Sigmoid colon (tissue), 7 donors: ENCODE measurements at places on chromosomes 3 and 15. TPM values are rescaled to one million over a fixed set of nuclear protein-coding genes. Genes with fewer than 3 reads are reported as not detected.

DNA sequence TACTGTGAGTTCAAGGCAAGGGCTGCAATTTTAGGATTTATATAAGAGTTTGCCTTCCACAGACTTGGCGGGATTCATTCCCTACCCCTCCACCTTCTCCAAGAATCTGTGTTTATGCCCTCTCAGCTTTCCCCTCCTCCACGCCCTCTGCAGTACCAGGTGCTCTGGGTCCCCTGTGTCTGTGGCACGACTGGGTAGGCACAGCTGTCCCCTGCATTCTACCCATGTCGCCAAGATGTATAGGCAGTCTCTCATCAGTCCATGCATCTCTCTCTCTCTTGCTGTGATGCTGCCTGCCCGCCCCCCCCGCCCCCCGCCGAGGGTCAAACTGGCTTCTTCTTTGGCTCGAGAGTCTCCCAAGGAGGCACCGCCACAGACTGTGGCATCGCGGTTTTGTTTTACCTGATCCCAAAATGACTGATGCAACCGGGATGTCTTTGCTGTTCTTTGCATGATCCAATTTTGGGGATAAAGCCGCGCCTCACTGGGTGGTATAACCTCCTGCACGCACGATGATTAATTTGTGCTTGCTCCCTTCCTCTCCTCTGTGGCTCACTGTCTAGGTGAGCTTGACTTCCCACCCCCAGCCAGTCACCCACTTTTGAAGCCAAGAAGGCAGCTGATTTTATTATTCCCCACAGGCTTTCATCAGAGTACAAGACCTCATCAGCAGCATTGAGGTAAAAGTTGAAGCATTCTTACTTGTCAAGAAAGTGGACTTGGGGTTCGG, 43.7 kb downstream of the EFCAB12 start:
- H3K4me1 ChIP-seq = peaks cover 12% of the 10 kb centered on the region
- no peak for DNase-seq
- H3K27me3 ChIP-seq = no peaks in the 10 kb centered on the region
- no peak overlapping the region for H3K4me3 ChIP-seq
- H3K36me3 ChIP-seq = no peaks in the 10 kb centered on the region

- no peaks in the 10 kb centered on the region for H3K36me3 ChIP-seq
- H3K27me3 ChIP-seq = no peaks in the 10 kb centered on the region
- DNase-seq = no peak
- H3K4me1 ChIP-seq = peaks cover 18% of the 10 kb centered on the region
- no peak overlapping the region for H3K4me3 ChIP-seq
Measured at GRCh38 chr3:179666436-179667035, 13.7 kb downstream of the USP13 start.

GRCh38 chr3:11624161-11624560, 19.6 kb downstream of the VGLL4 start:
- H3K4me3 ChIP-seq = no peak overlapping the region
- DNase-seq = no peak
- peaks cover 64% of the 10 kb centered on the region for H3K4me1 ChIP-seq
- H3K27me3 ChIP-seq = no peaks in the 10 kb centered on the region

DNA sequence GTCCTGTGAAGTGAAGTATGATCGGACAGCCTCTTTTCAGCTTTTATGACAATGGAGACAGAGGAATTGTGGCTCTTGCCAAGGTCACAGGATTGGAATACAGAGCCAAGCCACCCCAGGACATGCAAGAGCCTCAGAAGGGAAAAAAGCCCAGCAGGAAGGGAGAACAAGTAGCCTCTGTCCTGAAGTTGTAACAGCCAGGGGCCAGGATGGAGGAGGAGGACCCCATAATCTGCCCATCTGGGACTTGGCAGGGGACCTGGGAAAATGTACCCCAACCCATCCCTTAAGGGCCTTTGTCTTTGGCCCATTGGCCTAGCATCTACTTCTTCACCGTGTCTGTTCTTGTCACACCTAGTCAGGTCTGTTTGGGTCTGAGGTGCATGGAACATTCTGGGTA, 60.4 kb upstream of the POLG start:
- peaks cover 82% of the 10 kb centered on the region for H3K27me3 ChIP-seq
- no peaks in the 10 kb centered on the region for H3K36me3 ChIP-seq
- H3K4me1 ChIP-seq = peaks cover 11% of the 10 kb centered on the region
- no peak overlapping the region for H3K27ac ChIP-seq

GRCh38 chr3:169218314-169218983, 445.1 kb downstream of the MECOM start:
- H3K36me3 ChIP-seq = no peaks in the 10 kb centered on the region
- H3K4me1 ChIP-seq = no peaks in the 10 kb centered on the region
- DNase-seq = no peak
- H3K4me3 ChIP-seq = no peak overlapping the region

DNA sequence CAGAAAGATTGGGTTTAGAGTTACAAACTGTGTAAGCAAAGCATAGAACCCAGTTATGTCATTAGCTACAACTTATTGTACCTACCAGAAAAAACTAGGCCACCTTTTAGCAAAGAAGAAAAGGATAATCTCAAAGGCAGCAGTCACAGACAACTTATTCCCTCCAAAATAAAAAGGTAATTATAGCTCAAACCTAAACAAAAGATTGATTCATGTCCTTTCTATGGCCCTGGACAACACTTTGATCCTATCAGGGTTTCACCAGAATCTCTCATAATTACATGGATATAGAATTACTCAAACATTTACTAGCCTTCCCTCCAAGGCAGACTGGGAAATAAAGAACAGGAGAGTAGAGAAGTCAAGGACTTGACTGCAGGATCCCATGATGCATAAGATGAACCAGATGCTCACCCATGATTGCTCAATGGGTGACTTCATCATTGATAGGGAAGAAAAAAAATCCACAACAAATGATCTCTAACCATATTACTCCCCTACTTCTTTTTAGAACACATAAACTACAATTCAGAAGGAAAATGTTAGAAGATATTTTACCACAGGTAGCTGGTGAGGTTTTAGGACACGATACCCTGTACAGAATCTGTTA, 17.4 kb downstream of the DET1 start:
- peaks cover 27% of the 10 kb centered on the region for H3K36me3 ChIP-seq
- H3K4me3 ChIP-seq = no peak overlapping the region
- no peak overlapping the region for H3K27ac ChIP-seq
- no peak for DNase-seq

- H3K27me3 ChIP-seq = no peaks in the 10 kb centered on the region
- DNase-seq = no peak
- no peaks in the 10 kb centered on the region for H3K36me3 ChIP-seq
- no peaks in the 10 kb centered on the region for H3K4me1 ChIP-seq
- H3K27ac ChIP-seq = no peak overlapping the region
Measured at GRCh38 chr15:58504674-58505234, 73.0 kb downstream of the LIPC start.

GRCh38 chr3:144229330-144229729, 257.7 kb downstream of the DIPK2A start:
- H3K27ac ChIP-seq = no peak overlapping the region
- H3K27me3 ChIP-seq = no peaks in the 10 kb centered on the region
- DNase-seq = no peak

DNA sequence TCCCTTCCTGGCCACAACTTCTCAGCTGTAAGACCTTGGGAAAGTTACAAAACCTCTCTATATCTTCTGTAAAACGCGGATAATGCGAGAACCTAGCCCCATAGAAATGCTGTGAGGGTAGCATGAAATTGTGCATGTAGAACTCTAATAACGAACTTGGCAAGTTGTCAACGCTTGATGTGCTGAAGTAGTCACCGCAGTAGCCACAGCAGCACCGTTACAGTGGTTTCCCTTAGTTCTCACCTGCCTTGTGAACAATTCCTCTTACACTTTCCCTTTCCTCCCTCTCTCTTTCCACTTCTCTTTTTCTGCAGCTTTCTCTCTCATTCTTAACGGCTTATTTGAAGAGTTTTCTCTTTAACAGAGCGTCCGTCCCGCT, 447 bp upstream of the SHQ1 start:
- no peaks in the 10 kb centered on the region for H3K36me3 ChIP-seq
- H3K27me3 ChIP-seq = no peaks in the 10 kb centered on the region
- peak overlapping the region; percentile 84 for H3K27ac ChIP-seq

DNA sequence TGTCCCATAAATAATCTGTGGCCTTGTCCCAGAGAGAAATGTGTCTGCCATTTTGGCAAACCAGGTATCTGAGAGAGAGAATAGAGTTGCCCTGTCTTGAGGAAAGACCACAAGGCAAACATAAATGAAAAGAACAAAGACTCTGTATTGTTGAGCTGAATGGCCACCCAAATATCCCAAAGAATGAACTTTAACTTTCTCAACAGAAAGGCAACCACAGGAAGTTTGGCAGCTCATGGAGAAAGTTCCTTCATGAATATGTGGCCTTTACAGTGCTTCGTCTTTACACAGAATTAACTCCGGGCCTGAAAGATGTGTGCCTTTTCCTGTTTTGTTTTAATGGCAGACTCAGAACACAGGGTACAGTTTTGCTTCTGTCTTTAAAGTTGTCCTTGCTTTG, 41.4 kb upstream of the THBS1 start:
- H3K27ac ChIP-seq = peak overlapping the region; percentile 63
- no peak overlapping the region for H3K4me3 ChIP-seq
- no peak for DNase-seq
- no peaks in the 10 kb centered on the region for H3K36me3 ChIP-seq
- no peaks in the 10 kb centered on the region for H3K27me3 ChIP-seq
- peaks cover 25% of the 10 kb centered on the region for H3K4me1 ChIP-seq

DNA sequence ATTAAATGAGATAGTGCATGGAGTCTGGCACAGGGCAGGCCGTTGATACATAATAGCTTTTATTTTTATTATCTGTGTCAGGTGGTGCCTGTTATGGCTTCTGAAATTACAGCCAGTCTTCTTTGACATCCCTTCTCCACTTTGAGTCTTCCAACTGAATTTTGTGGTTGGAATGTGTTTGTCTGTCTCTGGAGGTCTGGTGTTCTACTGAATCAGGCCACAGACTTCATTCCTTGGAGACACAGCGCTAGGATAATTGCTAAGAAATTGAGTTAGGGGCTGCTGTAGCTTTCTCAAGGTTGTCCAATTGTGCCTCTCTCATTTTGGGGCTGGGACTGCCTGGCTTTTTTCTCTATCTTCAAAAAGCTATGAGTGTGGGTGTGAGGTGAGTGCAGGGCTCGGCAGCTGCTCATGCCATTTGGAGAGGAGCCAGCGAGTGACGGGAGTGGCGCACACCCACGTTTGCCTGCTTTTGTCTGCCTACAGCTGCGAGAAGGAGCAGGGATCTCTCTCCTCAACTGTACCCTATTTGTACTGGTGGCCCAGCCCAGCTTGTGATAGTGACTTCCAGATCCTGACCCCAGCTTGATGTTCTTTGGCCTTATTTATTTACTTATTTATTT, 49.8 kb upstream of the SYN2 start:
- H3K27ac ChIP-seq = no peak overlapping the region
- H3K4me1 ChIP-seq = no peaks in the 10 kb centered on the region
- no peak overlapping the region for H3K4me3 ChIP-seq
- DNase-seq = no peak
- no peaks in the 10 kb centered on the region for H3K27me3 ChIP-seq

GRCh38 chr3:76765511-76765910, 274.4 kb upstream of the ROBO2 start:
- DNase-seq = no peak
- H3K27ac ChIP-seq = no peak overlapping the region
- H3K27me3 ChIP-seq = no peaks in the 10 kb centered on the region
- H3K4me1 ChIP-seq = no peaks in the 10 kb centered on the region
- H3K4me3 ChIP-seq = no peak overlapping the region

GRCh38 chr3:45631486-45631885, 36.9 kb downstream of the LIMD1 start:
- H3K27me3 ChIP-seq = no peaks in the 10 kb centered on the region
- H3K27ac ChIP-seq = peak overlapping the region; percentile 13
- H3K4me3 ChIP-seq = no peak overlapping the region
- DNase-seq = no peak
- no peaks in the 10 kb centered on the region for H3K36me3 ChIP-seq

DNA sequence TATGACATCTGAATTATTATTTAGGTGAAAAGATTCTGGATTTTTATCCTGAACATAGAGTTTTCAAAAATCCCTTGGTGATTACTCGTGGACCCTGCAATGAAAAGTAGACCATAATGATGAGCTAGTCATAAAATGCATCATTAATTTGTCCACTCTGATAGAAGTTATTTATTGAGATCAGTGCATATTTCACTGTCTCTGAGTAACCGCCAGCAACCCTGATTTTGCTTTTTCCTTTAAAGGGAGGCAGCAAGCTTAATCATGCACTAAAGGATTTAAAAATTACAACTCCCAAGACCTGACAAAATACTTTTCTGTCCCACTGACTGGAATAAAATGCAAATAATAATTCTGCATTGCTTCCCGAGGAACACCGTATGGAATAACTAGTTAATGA, 259.6 kb upstream of the DPPA4 start:
- DNase-seq = no peak
- H3K4me3 ChIP-seq = no peak overlapping the region
- no peaks in the 10 kb centered on the region for H3K4me1 ChIP-seq
- no peaks in the 10 kb centered on the region for H3K27me3 ChIP-seq
- H3K36me3 ChIP-seq = no peaks in the 10 kb centered on the region

DNA sequence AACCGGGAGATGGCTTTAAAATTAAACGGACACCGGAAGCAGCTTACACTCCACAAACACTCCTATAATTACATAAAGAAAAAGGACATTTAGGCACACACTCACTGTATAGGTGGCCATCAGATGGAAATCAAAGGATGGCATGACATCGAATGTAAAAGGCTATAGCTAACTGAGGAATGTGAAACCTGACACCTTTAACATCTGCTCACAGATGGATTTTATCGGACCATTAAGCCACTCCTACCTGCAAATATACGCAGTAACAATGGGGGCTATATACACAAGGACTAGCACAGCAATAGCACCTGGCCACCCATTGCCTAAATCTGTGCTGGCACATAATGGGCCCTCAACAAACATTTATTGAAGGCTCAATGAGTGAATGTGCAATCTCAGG, 14.5 kb upstream of the RBSN start:
- no peak for DNase-seq
- no peaks in the 10 kb centered on the region for H3K36me3 ChIP-seq
- no peak overlapping the region for H3K27ac ChIP-seq
- H3K27me3 ChIP-seq = peaks cover 6% of the 10 kb centered on the region
- no peak overlapping the region for H3K4me3 ChIP-seq

- H3K36me3 ChIP-seq = no peaks in the 10 kb centered on the region
- H3K4me1 ChIP-seq = peaks cover 5% of the 10 kb centered on the region
- H3K27ac ChIP-seq = peak overlapping the region; percentile 67
Measured at GRCh38 chr15:98369081-98369716, 279.1 kb upstream of the IGF1R start.

Gene C15orf40
- total RNA-seq = 12.7 TPM

Gene ARRDC4
- 190 TPM for total RNA-seq

Gene HPS3
- total RNA-seq = 14.8 TPM

Gene KLHL24
- total RNA-seq = 178 TPM

Gene DYNC1LI1
- 36.0 TPM for total RNA-seq

Gene HRG
- total RNA-seq = not detected

Gene UACA
- 26.0 TPM for total RNA-seq
